Activated T-helper 1 cell treated with anti-CD3 and anti-CD28 coated beads, Interleukin-12 subunit alpha, Interleukin-12 subunit beta, Interleukin-2, Interleukin-4 antibody, amounts not matched to agents 30 ng/mL and 10 ng/mL and 1 ng/mL, durations not matched to agents 14 hours and 24 hours and 36 hours (primary cell): ENCODE measurements at places on chromosomes 7 and 10.

DNA sequence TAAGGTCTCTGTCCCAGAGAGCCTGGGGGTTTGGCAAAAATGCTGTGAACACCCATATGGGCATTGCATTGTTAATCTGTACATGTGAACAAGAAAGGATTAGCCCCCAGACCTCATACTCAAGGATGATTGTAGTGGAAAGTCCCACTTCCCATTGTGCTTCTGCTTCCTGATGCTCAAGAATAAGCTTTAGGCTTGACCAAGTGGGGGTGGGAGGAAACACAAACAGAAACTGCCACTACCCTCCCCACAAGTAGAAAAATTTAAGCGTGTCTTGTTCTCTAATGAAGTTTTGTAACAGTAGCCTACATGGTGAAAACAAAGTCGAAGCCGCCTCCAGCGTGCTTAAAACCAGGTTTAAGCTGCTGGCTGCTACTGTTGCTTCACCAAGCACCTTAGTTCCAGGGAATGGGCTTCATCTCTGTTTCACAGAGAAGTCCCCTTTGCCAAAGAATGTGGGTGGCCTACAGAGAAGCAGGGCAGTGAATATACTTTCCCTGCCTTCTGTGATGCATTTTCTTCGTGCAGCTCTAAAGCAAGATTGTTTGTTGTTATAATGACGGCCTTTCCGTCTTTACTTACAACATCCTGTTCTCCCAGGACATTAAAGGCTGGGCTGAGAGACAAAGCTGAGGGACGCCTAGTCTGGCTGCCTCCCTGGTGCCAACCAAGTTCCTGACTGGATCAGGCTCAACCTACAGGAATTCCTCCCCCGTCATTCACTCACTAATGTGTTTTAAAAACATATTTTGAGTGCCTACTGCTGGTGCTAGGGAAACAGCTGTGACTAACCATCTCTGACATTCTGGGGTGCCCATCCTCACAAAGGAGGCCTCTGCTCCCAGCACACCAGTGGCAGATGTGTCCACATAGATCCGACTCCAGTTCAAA is 32.1 kb upstream of the CCSER2 start:
- peaks cover 22% of the 10 kb centered on the region for H3K4me1 ChIP-seq
- no peaks in the 10 kb centered on the region for H3K36me3 ChIP-seq
- H3K27ac ChIP-seq, result no peak overlapping the region
- H3K4me3 ChIP-seq, result no peak overlapping the region
- no peak for DNase-seq

DNA sequence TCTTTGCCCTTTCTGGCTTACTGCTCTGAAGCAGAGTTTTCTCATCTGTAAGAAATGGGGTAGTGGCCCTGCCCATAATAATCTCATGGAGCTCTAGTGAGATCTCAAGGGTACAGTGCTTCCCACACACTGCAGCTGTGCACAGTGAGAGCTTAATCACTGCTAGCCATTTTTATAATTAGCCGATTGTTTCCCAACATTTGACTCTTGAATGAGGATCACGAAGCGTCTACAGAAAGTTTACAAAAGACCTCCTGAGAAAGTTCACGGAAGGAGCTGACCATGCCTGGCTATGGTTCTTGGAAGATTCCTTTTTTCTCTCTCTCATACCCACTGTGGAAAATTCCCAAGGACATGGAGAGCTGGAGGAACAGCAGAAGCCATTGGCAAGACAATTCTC is 70.4 kb downstream of the FAM171A1 start:
- H3K4me1 ChIP-seq, result no peaks in the 10 kb centered on the region
- H3K27me3 ChIP-seq, result peaks cover 5% of the 10 kb centered on the region
- no peaks in the 10 kb centered on the region for H3K36me3 ChIP-seq
- no peak overlapping the region for H3K27ac ChIP-seq
- no peak for DNase-seq
- no peak overlapping the region for H3K4me3 ChIP-seq

DNA sequence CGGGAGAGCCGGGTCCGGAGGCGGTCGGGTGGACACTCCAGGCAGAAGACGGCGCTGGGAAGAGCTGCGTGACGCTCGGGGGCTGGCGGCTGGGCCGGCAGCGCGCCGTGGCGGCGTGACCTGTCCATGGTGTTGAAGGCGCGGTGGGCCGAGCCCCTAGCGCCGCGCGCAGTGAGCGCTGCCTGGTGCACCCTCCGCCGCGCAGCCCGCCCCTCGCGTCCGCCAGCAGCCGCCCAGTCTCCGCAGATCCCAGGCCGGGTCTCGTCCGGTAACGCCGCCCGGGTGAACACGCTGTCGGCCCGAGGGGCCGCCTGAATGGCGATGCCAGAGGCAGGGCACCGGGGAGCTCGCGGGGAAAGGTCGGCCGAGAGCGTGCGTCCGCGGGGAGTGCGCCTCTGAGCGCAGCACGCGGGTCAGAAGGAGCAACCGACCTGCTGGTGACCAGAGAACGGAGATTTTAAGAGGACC is 657 bp upstream of the TMEM178B start:
- peak overlapping the region; percentile 79 for H3K4me3 ChIP-seq
- peaks cover 37% of the 10 kb centered on the region for H3K27me3 ChIP-seq
- H3K27ac ChIP-seq, result no peak overlapping the region
- peaks cover 1% of the 10 kb centered on the region for H3K36me3 ChIP-seq
- peaks cover 36% of the 10 kb centered on the region for H3K4me1 ChIP-seq

DNA sequence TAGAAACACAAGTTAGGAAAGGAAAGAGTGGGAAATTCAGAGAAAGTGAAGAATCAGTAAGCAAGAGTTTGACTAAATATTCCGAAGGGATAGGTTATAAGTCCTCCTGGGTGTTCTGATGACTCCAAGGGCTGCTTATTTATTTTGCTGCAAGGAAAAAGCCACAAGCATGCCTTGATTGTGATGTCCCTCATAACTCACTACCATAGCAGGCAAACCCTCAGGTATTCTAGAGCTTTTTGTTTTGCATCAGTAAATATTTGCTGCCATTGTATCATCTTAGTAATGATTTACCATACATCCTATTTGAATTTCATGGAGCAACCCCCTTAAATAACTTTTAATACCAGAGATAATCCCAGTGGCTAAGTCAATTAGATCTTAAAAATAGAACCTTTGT is 688.1 kb downstream of the SUGCT start:
- DNase-seq, result no peak
- no peak overlapping the region for H3K27ac ChIP-seq
- H3K36me3 ChIP-seq, result no peaks in the 10 kb centered on the region
- no peak overlapping the region for H3K4me3 ChIP-seq

DNA sequence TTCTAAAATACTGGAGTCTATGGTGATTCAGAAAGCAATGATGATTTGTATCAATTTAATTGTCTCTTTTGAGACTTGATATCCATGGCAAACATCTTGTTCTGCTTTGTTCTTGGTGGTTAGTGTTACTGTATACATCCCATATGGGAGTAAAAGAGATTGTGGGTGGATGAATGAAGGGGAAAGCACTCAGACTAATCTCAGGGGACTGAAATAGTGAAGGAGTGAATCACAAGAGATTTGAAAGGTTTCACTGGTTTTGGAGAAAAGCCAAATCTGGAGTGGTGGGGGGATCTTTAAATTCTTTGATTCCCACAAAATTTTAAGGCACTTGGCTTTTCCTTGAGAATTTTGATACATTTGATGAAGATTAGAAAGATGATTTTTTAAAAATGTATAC is 369.4 kb downstream of the INHBA start:
- H3K27me3 ChIP-seq, result no peaks in the 10 kb centered on the region
- no peak for DNase-seq
- H3K4me1 ChIP-seq, result no peaks in the 10 kb centered on the region
- no peak overlapping the region for H3K4me3 ChIP-seq

- H3K4me1 ChIP-seq, result peaks cover 53% of the 10 kb centered on the region
- H3K27me3 ChIP-seq, result no peaks in the 10 kb centered on the region
- peak overlapping the region; percentile 48 for H3K27ac ChIP-seq
- no peak overlapping the region for H3K4me3 ChIP-seq
These were observed 98.4 kb upstream of the SAMD8 start for GRCh38 chr10:75013007-75013406.

DNA sequence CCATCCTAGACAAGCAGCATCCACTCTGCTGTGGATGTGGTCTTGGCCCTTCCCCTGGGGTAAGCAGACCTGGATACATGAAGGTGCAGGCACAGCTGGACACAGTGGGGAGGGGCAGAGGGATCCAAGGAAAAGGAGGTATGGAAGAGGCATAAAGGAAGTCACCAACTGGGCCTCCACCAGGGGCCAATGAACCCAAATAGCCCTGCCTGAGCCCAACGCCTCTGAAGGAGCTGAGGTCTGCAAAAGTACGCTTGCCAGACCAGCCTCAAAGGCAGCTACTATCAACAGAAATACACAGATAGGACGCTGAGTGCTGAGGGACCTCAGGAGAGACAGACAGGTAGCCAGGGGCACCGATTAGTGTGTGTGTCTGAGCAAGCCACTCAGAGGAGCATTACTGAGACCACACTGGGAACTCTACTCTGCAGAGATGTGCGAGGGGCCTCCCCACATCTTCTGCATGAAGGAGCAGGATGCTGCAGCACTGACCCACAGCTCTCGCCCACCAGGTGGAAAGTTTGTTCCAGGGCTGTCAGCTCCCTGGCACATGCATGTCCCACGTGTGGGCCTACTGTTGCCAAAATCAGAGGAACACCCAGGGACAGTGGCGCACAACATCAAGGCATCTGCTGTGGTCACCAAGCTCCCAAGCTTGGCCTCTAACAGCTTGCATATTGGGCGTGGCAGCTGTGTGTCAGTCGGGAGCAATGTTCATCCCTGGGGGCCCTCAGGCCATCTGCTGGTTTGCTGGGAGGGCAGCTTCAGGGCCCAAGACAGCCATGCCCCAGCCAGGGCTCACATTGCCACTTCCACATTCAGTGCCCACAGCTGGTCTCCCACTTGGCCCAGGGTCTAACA is 40.0 kb downstream of the MKI67 start:
- H3K27ac ChIP-seq, result no peak overlapping the region
- peaks cover 5% of the 10 kb centered on the region for H3K4me1 ChIP-seq
- peaks cover 11% of the 10 kb centered on the region for H3K36me3 ChIP-seq
- H3K27me3 ChIP-seq, result no peaks in the 10 kb centered on the region

GRCh38 chr10:113339121-113339520 is 213.7 kb upstream of the HABP2 start:
- no peak for DNase-seq
- H3K4me3 ChIP-seq, result no peak overlapping the region
- no peaks in the 10 kb centered on the region for H3K36me3 ChIP-seq
- no peaks in the 10 kb centered on the region for H3K4me1 ChIP-seq
- peaks cover 2% of the 10 kb centered on the region for H3K27me3 ChIP-seq

GRCh38 chr10:117094856-117095255 is 43.2 kb downstream of the VAX1 start:
- no peak for DNase-seq
- H3K4me3 ChIP-seq, result no peak overlapping the region
- H3K27me3 ChIP-seq, result peaks cover 2% of the 10 kb centered on the region
- no peaks in the 10 kb centered on the region for H3K36me3 ChIP-seq

DNA sequence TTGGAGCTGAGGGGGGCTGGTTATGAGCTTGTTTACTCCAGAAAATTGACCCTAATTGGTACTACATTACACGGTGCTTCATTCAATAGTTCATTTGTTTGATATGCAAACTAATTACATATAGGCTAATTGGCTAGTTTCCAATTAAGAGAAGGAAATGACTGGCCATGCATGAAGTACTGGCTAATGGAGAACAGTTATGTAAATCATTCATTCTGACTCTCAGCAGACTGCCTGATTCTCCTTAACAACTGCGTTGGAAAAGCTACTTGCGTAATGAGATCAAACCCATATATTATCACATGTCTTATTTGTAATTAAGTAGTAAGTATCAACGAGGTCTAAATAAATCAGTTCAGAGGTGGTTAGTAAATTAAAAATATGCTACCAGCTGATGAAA is 81.8 kb upstream of the CTTNBP2 start:
- H3K4me1 ChIP-seq, result no peaks in the 10 kb centered on the region
- DNase-seq, result no peak
- no peak overlapping the region for H3K27ac ChIP-seq
- H3K36me3 ChIP-seq, result no peaks in the 10 kb centered on the region
- H3K27me3 ChIP-seq, result no peaks in the 10 kb centered on the region
- H3K4me3 ChIP-seq, result no peak overlapping the region

- no peak overlapping the region for H3K4me3 ChIP-seq
- no peaks in the 10 kb centered on the region for H3K4me1 ChIP-seq
- H3K27me3 ChIP-seq, result peaks cover 17% of the 10 kb centered on the region
- no peak for DNase-seq
These were observed 155.3 kb upstream of the FRMD4A start for GRCh38 chr10:14485986-14486385.

GRCh38 chr10:120436439-120437112 is 20.5 kb upstream of the PLPP4 start:
- no peaks in the 10 kb centered on the region for H3K27me3 ChIP-seq
- DNase-seq, result no peak
- H3K4me3 ChIP-seq, result no peak overlapping the region
- H3K27ac ChIP-seq, result no peak overlapping the region

GRCh38 chr10:100993986-100994708 is 5.5 kb upstream of the LZTS2 start:
- no peak for DNase-seq
- H3K36me3 ChIP-seq, result peaks cover 39% of the 10 kb centered on the region
- H3K27me3 ChIP-seq, result peaks cover 2% of the 10 kb centered on the region
- H3K27ac ChIP-seq, result no peak overlapping the region
- no peak overlapping the region for H3K4me3 ChIP-seq

GRCh38 chr7:39033885-39034624 is 56.3 kb downstream of the POU6F2 start:
- DNase-seq, result no peak
- H3K36me3 ChIP-seq, result no peaks in the 10 kb centered on the region
- H3K4me3 ChIP-seq, result no peak overlapping the region
- no peaks in the 10 kb centered on the region for H3K27me3 ChIP-seq
- no peaks in the 10 kb centered on the region for H3K4me1 ChIP-seq
- no peak overlapping the region for H3K27ac ChIP-seq

DNA sequence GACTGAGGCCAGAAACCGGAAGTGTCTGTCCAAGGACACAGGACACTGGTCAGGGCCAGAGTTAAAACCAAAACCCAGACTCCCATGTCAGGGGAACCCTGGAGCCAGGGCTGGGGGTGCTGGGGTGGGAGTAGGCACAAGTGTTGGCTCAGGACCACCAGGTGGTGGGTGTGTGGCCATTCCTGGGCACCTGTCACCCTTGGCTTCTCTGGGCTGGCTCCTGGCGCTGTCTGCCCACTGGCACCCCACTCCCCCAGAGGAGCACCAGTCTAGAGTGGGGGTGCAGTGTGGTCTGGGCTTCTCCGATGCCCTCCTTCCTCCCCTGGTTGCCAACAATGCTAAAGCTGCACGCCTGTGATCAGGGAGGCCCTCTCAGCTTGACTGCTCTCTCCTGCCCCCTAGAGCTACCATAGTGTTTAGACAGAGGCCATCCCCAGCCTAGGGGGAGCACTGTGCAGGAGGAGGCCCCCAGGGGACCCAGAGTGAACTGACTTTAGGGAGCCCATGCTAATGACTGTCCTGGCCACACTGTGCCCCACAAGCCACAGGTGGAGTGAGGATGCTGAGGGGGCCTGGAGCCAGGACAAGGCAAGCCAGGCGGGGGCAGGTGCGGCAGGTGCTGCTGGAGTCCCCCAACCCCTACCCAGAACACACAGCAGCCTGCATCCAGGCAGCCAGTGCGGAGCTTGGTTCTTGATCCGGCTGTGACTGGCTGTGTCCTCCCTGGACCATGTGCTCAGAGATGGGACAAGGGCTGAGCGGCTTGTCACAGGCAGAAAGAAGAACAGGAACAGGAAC is 11.0 kb downstream of the RASGEF1A start:
- no peak overlapping the region for H3K27ac ChIP-seq
- no peak for DNase-seq
- H3K4me3 ChIP-seq, result no peak overlapping the region
- peaks cover 5% of the 10 kb centered on the region for H3K27me3 ChIP-seq

- H3K4me3 ChIP-seq, result no peak overlapping the region
- no peaks in the 10 kb centered on the region for H3K36me3 ChIP-seq
- peaks cover 27% of the 10 kb centered on the region for H3K27me3 ChIP-seq
- DNase-seq, result no peak
These were observed 120.2 kb upstream of the RAB18 start for GRCh38 chr10:27383595-27384542.
